ENCODE measurements at places on chromosomes 16 and 17.

DNA sequence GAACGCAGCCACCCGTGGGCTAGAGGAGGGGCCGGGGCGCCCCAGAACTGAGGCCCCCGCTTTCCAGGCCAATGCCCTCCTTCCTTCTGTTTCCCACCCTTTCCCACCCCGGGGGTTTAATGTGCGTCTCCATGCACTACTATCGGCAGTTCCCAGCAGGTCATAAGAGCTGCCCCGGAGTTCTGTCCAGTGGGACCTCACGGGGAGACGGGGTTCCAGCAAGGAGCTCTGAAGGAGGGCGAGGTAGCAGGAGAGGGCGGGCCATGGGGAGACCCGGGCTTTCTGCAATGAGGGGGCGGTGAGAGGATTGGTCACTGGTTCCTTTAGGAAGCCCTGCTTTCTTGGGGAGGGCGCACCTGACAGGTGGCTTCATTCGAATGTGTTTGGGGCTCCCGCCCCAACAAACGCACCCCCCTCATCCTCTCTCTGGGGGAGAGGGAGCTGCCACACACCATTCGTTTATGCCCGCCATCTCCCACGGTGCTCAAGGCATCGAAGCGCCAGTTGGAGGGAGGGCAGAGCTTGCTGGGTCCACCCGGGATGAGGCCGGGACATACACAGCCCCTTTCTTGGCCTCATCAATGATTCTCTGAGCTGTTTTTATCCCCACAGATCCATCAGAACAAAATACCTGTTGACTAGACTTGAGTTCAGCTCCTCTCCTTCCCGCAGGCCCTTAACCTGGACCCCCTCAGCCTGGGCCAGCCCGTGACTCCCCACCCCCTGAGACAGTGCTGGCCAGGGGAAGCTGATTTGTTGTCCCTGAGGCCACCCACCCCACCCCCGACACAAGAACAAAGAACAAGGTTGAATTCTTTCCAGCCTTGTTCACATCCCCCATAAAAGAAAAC, 44.1 kb downstream of the SLC7A5 start:
- DNase-seq: no peak

DNA sequence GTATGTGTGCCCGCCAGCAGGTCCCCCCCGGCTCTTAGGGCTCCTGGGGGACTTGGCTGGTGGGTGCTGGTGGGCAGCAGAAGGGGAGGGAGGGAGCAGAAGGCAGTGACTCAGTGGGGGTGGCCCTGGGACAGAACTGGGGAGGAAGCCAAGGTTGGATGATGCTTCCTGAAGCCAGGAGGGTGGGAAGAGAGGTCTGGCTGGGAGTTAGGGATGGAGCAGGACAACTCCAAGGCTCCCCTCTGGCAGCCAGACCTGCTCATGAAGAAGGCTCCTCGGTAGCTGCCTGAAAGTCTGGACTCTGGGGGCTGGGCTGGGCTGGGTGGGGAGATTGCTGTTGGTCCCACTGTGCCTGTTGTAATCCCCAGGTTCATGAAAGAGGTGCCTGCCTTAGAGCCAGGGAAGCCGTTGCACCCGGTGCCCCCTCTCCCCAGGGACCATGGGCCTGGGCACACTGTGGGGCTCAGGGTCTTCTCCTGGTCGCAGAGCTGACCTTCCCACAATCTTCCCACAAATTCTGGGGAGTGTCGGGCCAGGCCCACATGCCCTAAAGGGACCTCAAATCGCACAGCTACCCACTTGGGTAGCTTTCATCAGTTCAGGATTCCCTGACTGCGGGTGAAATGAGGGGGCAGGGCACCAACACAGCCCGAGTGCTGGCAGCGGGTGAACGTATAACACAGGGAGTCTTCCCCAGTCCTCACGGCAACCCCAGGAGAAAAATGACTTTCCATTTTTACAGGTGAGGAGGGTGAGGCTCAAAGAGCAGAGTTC, 1.1 kb upstream of the PLEKHG4 start:
- DNase-seq: no peak

GRCh38 chr16:85483424-85483823, 129.7 kb upstream of the GSE1 start:
- DNase-seq: no peak

DNA sequence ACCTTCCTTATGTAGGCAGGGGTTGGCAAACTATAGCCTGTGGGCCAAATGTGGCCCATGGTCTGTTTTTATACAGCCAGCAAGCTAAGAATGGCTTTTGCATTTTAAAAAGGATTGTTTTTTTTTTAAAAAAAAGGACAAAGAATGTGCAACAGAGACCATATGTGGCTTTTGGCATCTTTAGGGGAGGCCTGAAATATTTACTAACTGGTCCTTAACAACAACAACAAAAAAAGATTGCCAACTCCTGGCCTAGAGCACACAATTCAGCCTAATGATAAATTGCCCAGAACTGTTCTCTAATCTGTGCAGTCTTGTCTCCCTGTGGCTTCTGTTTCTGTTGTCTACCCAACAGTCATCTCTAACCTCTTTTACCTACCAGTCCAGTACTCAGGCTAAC, 67.1 kb downstream of the SSH2 start:
- no peak for DNase-seq

Measured in cerebellar nuclear complex (tissue), 1 donor.